ENCODE measurements at places on chromosomes 16 and 17.

GRCh38 chr16:75296606-75297005, 45.2 kb upstream of the BCAR1 start:
- no peak for DNase-seq

DNA sequence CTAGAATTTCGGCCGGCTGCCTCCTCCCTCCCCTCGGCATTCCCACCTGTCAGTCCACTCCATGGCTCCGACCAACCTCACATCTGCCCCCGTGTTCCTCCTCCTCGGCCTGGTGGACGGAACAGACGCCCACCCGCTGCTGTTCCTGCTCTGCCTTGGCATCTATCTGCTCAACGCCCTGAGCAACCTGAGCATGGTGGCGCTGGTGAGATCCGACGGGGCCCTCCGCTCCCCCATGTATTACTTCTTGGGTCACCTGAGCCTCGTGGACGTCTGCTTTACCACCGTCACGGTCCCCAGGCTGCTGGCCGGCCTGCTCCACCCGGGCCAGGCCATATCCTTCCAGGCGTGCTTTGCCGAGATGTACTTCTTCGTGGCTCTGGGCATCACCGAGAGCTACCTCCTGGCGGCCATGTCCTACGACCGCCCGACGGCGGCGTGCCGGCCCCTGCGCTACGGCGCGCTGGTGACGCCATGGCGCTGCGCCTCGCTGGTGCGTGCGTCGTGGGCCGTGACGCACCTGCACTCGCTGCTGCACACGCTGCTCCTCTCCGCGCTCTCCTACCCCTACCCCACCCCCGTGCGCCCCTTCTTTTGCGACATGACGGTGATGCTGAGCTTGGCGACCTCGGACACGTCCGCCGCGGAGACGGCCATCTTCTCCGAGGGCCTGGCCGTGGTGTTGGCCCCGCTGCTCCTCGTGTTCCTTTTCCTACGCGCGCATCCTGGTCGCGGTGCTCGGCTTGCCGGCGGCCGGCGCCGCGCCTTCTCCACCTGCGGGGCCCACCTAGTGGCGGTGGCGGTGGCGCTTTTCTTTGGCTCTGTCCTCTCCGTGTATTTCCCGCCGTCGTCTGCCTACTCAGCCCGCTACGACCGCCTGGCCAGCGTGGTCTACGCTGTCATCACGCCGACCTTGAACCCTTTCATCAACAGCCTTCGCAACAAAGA, at the start of gene OR3A2:
Gene OR3A2, minus strand, starts transcription at position 440 of the 948 bp plus-strand sequence.
- no peak for DNase-seq

GRCh38 chr17:66938656-66939055, 25.9 kb upstream of the CACNG4 start:
- no peak for DNase-seq

DNA sequence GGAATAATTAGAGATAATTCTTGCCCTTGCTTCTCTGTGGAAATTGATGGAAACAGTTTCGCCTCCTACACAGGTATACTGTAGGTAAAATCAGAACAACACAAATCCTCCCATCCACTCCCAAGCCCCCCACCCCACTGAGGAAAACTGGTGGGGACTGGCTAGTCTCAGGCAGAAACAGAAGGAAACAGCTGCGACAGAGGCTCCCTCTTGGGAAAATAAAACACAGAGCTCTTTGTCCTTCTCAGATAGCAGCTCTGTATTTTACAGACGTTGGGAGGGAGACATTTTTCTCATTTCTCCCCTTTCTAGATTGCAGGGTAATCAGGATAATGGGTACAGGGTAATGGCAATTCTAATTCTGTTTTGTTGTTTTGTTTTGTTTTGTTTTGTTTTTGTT, 1.1 kb downstream of the SLFN13 start:
- no peak for DNase-seq

DNA sequence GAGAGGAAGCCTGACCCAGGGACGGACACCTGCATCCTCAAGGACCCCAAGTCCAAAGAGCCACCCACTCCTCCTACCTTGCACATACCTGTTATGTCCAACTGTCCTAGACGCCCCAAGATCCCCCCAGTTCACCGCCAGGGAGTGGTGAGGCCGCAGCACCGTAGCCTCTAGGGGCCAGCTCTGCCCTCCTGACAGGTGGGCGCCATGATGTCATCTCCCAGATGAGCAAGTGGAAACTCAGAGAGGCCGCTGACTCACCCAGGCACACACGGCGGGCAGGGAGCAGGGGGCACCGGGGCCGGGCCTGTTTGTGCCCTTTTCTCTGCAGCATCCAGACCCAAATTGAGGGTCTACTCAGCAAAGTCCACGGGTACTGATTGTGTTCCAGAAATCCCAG, 4.8 kb upstream of the ZNF469 start:
- DNase-seq: no peak

- DNase-seq: no peak
Observed at GRCh38 chr16:75710344-75710743, 9.1 kb upstream of the DUXB start.

GRCh38 chr16:50275098-50275415, 8.7 kb downstream of the ADCY7 start:
- DNase-seq: no peak
